Muscle of arm (tissue), 14 donors: ENCODE measurements at places on chromosomes 3 and 15. TPM values are rescaled to one million over a fixed set of nuclear protein-coding genes. Genes with fewer than 3 reads are reported as not detected.

The AHSG gene
- 0.61 TPM for polyA plus RNA-seq

The MST1R gene
- 2.3 TPM for polyA plus RNA-seq

- no peak for DNase-seq
Measured at GRCh38 chr3:18062657-18063025, 320.2 kb upstream of the TBC1D5 start.

The CCDC66 gene
- polyA plus RNA-seq = 11.9 TPM

DNA sequence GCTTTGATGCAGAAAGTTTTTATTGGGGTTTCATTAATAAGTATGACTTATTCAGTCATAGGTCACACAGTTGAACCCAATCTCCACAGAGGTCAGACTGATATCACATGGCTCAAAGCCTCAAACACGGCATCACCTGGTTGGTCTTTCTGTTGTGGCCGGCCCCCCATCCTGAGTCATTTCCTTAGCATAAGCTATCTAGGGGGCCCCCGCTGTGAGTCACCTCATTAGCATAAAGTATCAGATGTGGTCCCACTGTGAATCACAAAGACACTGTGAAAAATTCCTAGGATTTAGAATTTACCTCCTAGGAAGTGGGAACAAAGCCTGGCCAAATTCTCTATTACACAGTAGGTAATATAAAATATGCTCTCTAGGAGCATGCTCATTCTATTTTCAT is 502.2 kb downstream of the PYDC2 start:
- DNase-seq = no peak

- no peak for DNase-seq
Measured at GRCh38 chr3:64541803-64542202, 146.0 kb downstream of the ADAMTS9 start.
